Upper lobe of right lung (tissue), 1 donor: ENCODE measurements at places on chromosomes 7 and 10. TPM values are rescaled to one million over a fixed set of nuclear protein-coding genes. Genes with fewer than 3 reads are reported as not detected.

- peaks cover 15% of the 10 kb centered on the region for H3K4me1 ChIP-seq
- peak overlapping the region; percentile 32 for H3K4me3 ChIP-seq
- H3K36me3 ChIP-seq: no peaks in the 10 kb centered on the region
Measured at GRCh38 chr10:102408728-102409603, 9.6 kb downstream of the PSD start.

- H3K4me1 ChIP-seq: no peaks in the 10 kb centered on the region
- no peak overlapping the region for H3K27ac ChIP-seq
- no peaks in the 10 kb centered on the region for H3K36me3 ChIP-seq
- H3K4me3 ChIP-seq: no peak overlapping the region
Measured at GRCh38 chr10:48255722-48256121, 18.8 kb downstream of the FRMPD2 start.

The ATG9B gene
- total RNA-seq: 0.17 TPM

The IGF2BP3 gene
- total RNA-seq: 3.3 TPM

The A1CF gene
- total RNA-seq: not detected
